ENCODE measurements at places on chromosomes 1 and 21.

- H3K27me3 ChIP-seq = no peaks in the 10 kb centered on the region
- H3K36me3 ChIP-seq = no peaks in the 10 kb centered on the region
- H3K27ac ChIP-seq = no peak overlapping the region
Observed at GRCh38 chr1:226691247-226691646, 47.8 kb downstream of the ITPKB start.

DNA sequence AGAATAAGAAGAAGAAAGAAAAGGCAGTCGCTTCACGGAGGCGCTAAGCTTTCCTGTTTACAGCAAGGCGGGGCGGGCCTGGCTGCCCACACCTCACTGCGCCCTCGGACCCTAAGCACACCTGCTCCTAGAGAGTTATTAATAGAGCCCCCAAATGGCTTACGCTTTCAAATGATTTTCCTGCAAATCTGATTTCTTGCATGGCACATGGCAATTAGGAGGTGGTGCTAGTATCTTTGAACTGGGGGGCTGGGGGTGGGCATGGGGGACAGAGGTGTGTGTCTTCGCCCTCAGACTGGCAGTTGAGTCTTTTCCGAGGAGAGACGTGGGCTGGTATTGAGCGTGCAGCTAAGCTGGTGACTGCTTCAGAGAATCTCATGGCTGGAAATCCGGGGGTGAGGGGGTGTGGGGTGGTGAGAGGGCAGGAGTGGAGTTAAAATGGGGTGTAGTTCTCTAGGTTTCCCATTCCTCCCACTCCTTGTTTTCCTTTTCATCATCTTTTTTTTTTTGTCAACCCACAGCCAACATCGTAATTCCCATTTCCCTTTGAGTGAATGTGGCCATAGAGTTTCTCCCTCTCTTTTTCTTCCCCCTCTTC, 1.3 kb downstream of the S1PR1 start:
- peaks cover 47% of the 10 kb centered on the region for H3K27me3 ChIP-seq
- H3K36me3 ChIP-seq = no peaks in the 10 kb centered on the region
- DNase-seq = peak; percentile 52
- H3K4me1 ChIP-seq = peaks cover 20% of the 10 kb centered on the region
- H3K4me3 ChIP-seq = peak overlapping the region; percentile 97
- no peak overlapping the region for H3K27ac ChIP-seq

DNA sequence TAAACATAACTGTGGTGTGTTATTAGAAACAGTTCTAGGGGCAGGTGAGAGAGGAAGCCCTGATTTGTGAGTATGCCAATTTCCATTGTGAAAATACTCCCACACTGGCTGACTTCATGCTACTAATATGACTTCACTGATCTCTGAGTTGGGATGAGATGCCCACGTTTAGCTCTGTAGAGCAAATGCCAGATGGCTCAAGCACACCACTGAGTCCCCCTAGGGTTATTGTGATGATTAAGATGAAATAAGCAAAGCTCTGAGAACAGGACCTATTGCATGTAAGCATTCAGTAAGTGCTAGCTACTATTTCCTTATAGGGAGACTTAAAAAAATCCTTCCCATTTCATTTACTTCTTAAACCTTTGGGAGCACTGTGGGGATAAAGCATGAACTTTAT, 117.6 kb downstream of the CENPF start:
- H3K27ac ChIP-seq = no peak overlapping the region
- H3K4me1 ChIP-seq = no peaks in the 10 kb centered on the region
- H3K27me3 ChIP-seq = no peaks in the 10 kb centered on the region
- no peaks in the 10 kb centered on the region for H3K36me3 ChIP-seq

- no peak for DNase-seq
- no peaks in the 10 kb centered on the region for H3K27me3 ChIP-seq
- no peaks in the 10 kb centered on the region for H3K36me3 ChIP-seq
Observed at GRCh38 chr1:168288311-168289052, 7.8 kb downstream of the TBX19 start.

Measured in GM23338 (cell line).